ENCODE measurements at places on chromosomes 3 and 15. TPM values are rescaled to one million over a fixed set of nuclear protein-coding genes. Genes with fewer than 3 reads are reported as not detected.
A peak's percentile ranks its signal among the peaks of the same experiment; 100 is the strongest.

DNA sequence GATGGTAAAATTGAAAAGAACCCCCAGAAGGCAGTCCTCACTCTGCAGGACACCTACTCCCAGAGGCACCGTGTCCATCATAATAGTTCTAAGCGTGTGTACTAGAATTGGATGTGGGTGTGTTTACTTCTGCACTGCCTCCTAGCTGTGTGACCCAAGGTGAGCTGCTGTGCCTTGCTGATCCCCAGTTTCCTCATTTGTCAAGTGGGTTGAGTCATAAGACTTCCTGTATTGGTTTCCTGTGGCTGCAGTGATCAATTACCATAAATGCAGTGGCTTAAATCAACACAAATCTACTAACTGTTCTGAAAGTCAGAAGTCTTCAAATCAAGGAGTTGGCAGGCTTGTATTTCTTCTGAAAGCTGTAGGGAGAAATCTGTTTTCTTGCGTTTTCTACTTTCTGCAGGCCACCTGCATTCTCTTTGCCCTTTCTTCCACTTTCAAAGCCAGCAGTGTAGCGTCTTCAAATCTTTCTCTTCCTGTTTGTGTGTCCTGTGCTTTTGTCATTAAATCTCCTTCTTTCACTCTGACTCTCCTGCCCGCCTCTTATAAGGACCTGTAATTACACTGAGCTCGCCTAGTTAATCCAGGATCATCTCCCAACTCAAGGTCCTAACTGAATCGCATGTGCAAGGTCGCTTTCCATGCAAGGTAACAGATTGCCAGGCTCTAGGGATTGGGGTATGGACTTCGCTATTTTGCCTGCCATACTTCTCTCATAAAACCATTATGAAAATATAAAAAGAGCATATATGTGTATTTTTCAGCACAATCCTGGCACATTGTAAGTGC lies 59.0 kb downstream of the RORA start:
- DNase-seq = no peak

- no peak for DNase-seq
Measured at GRCh38 chr3:45917146-45917898, 25.9 kb upstream of the CXCR6 start.

DNA sequence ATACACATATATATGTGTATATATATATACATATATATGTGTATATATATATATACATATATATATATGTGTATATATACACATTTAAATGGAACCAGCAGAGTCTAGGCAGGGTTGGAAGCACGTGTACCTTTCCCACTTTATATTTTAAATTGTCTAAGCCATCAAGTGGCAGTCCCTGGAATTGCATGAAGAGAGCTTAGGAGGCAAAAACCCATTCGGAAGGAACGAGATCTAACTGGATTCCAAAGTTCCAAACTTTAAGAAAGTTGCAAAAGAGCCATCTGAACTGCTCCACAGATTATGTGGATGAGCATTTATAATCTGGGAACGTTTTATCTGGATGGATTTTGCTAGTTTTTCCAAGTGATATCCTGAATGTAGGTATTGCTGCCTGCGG lies 186.5 kb downstream of the FOXP1 start:
- no peak for DNase-seq

- DNase-seq = peak; percentile 24
Measured at GRCh38 chr3:38560284-38560683, 64.1 kb downstream of the EXOG start.

GRCh38 chr15:28989239-28989830 lies 103.6 kb downstream of the APBA2 start:
- DNase-seq = peak; percentile 45

- no peak for DNase-seq
Measured at GRCh38 chr15:69992348-69992747, 105.4 kb downstream of the TLE3 start.

TEX264 gene
- total RNA-seq = 15.0 TPM

ACKR4 gene
- total RNA-seq = not detected

BFSP2 gene
- not detected for total RNA-seq

HGD gene
- not detected for total RNA-seq

CKMT1A gene
- 35.5 TPM for total RNA-seq

All from H9 (cell line).